ENCODE measurements at places on chromosomes 1 and 21.

GRCh38 chr1:51851882-51852396 is 26.6 kb downstream of the NRDC start:
- no peak for DNase-seq

DNA sequence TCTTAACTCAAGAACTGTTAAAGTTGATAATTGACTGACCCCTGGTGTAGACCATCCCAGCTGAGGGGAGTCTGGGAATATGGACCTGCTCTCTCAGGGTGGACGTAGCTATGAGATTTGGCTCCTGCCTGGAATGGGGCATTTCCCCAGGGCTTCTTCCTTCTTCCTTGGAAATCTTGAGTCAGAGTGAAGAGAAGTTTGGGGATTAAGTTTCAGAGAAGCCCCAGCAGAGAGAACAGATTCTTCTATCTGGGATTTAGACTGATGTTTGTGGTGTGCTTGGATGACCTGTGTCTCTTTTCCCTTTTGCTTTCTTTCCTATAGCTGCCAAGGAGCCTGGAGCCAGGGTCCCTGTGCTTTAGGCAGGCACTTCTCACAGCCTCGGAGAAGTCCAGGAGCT is 13.2 kb downstream of the AKR1A1 start:
- no peak for DNase-seq

- no peak for DNase-seq
Observed at GRCh38 chr1:177286396-177286795, 115.6 kb downstream of the BRINP2 start.

DNA sequence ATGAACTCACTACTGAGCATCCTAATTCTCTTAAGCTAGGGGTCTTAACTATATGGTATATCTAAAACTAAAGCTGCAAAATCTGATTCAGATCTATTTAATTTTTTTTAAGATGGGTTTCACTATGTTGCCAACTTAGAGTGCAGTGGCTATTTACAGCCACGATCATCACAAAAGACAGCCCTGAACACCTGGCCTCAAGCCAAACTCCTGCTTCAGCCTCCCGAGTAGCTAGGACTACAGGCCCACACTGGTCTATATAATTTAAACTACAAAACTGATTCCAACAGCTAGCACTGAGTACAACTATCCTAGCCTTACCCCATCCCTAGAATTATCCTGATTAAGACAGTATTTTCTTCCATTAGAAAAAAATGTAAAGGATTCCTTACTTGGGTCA is 37.1 kb downstream of the EIF4G3 start:
- DNase-seq: no peak

GRCh38 chr1:77686796-77687518 is 4.5 kb upstream of the ZZZ3 start:
- no peak for DNase-seq

GRCh38 chr1:35126546-35126945 is 47.4 kb downstream of the ZMYM1 start:
- DNase-seq: peak; percentile 31

- no peak for DNase-seq
Observed at GRCh38 chr1:10745886-10746455, 50.5 kb downstream of the CASZ1 start.

DNA sequence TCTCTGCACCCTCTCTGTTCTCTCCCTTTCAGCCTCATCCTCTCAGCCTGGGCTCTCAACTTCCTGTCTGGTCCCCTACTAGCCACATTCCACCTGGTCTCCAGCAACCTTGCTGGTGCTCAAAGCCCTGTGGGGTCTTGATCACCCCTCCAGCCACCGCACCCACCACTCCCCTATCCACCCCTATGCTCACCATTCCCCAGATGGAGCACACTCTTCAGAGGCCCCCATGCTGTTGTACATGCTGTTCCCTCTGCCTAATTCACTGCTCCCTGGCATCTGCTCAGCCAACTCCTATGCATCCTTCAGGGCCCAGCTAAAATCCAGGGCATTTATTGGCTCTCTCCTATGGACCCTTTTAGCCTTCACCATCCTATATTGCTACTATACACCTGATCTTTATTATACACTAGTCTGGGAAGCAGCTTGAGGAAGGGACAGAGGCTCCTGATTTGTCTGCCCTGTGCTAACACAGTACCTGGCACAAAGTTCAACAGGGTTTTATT is 81.0 kb downstream of the GLIS1 start:
- DNase-seq: no peak

GRCh38 chr1:167223144-167224103 is 2.7 kb downstream of the POU2F1 start:
- no peak for DNase-seq

DNA sequence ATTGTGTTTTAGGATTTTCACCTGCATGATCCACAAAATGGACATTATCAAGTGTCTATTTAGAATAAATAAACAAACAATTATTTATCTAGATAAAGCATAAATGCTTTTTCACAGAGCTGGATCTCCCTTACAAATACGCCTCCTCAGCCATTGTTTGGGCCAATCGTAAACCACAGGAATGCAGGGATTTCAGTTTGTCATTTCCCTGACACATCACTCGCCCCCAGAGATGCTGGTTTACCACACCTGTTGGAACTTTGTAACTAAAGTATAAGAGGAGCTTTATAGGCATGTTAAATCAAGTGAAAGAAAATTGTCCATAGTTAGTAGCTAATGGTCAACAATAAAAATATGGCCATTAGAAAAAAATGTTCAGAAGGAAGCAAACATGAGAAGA is 40.3 kb downstream of the GPR88 start:
- DNase-seq: no peak

- DNase-seq: peak; percentile 42
Observed at GRCh38 chr1:172533513-172534151, 682 bp downstream of the SUCO start.

- DNase-seq: no peak
Observed at GRCh38 chr1:164930833-164931232, 371.8 kb downstream of the PBX1 start.

DNA sequence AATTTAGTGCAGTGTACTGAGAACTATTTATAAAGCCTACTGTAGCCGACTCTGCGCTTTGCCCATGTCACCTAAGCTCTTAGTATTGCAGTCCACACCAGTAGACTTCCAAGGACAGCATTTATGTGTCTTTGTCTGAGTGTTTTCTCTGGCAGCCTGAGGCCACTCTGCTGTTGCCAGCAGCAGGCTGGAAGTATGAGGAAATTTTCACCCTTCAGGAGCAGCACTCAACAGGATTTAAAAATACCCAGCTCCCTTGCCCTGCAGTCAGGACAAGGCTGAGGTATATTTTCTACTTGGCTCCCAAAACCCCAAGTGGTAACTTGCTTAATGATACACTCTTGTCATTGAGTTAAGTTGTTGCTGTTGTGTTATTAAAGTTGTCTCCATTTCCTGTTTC is 230.1 kb downstream of the SRGAP2C start:
- peak; percentile 6 for DNase-seq

DNA sequence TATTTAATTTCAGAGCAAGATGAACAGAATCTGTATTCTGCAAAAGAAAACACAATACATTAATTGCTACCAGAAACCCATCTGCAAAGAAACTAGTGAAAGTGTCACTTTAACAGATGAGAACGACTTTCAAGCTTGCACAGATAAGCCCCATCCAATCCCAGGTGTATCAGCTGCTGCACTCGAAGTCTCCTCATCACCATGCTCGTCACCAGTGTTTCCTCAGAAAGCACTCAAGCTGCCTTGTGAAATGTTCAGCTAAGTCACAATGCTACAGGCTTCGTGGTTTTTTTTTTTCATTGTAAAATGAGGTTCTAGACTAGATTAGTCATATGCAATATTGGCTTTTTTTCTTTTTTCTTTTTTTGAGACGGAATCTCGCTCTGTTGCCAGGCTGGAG is 3.3 kb upstream of the TOMM20 start:
- DNase-seq: no peak

DNA sequence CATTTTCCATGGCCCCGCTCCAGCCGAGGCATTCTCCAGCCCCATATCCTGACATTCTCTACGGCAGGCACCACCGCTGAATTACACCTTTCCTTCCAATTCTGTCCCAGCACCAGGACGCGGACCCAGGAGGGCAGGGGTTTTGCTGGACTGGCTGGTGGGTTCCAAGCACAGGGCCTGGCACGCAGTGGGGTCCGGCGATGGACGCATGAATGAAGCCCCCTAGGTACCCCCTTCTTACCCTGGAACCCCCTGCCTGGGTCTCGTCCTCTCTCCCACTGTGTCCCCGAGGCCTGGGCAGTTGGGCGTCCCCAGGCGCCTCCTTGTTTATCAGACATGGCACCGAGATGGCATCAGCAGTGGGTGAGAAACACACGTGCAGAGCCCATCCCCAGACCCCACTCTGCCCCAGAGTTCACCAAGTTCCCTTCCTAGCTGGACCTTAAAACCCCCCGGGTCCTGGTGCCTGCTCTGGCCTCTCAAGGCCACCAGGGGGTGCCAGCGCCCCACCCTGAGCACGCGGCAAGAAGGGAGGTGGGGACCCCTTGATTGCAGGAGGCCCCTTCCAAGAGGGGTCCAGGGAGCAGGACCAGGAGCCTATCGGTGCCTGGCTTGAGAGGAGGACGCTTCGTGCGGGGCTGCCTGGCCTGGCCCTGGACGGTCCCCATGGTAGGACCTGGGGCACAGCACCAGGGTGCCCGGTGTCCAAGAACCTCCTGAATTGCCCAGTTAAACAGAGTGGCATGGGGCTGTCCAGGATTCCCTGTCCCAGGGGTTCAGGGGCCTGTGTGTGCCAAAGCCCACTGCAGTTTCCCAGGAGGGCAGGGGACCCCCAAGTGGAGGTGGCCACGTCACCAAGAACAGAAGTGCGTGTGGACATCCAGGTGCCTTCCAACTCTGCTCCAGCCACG is 46.1 kb downstream of the MEGF6 start:
- DNase-seq: peak; percentile 72

DNA sequence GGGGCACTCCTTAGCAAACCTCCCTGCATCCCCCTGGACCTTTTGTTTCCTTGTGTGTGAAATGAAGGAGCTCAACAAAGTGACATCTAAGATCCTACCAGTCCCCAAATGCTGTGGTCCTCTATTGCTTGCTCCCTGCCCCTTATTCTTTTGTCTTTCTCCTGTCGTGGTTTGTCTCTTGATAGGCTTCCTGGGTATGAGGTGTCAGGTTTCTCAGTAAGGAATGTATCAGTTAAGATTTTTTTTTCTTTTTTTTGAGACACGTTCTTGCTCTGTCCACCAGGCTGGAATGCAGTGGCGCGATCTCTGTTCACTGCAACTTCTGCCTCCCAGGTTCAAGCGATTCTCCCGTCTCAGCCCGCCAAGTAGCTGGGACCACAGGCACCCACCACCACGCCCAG is 16.8 kb downstream of the CNIH3 start:
- no peak for DNase-seq

DNA sequence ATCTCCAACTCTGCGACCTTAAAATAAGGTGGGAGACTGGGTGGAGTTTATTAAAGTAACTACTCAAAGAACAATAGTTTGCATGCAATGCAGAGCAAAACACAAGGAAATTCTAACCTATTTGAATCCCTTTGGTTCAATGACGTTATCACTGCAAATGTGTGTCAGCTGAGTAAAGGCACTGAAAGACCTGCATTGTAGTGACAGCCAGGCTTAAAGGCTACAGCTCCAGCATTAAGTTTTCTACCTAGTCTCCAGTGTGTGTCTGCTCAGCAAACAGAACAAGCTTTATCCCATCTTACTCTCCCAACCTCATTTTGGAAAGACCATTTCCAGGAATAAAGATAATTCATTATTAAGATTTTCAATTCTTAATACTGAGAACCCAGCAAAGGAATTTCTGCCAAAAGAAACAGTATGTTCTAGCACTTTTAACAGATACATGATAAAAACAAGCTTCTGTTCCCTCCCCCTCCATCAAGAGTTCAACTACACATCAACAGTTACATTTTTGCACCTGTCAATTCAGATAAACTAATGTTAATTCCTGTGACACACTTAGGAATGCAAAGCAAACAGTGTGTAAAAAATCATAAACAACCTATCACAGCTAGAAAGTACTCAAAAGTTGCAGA is 14.2 kb downstream of the PTP4A2 start:
- DNase-seq: no peak

DNA sequence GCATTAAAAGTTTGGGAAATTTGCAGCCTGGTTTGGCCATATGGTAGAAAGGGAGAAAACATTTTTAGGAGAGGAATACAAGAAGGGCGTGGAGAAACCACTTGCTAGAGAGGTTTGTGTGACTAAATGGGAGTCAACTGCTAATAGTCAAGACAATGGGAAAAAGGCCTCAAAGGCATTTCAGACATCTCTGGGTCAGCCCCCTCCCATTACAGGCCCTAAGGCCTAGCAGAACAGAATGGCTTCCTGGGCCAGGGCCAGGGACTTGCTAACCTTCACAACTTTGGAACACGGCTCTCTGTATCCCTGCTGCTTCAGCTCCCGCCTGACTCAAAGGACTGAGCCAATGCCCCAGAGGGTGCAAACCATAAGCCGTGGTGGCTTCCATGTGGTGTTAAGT is 752.3 kb upstream of the ADAMTS5 start:
- no peak for DNase-seq

DNA sequence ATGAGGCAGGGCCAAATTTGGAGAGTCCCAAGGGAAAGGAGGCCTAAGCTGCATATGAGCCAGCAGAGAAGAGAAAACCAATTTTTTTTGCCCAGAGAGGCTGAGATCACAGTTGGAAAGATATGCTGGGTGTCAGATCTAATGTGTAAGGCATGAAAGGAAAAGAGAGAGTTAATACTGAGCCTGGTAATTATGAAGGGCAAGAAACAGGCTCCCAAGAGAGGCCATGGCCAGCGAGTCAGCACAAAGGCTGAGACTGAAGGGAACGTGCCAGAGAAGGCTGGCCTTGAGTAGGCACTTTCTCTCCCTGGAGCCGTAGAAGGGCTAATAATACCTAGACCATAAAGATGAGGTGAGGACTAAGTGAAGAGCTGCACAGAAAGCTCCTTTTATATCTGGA is 31.8 kb upstream of the BEND5 start:
- DNase-seq: no peak

DNA sequence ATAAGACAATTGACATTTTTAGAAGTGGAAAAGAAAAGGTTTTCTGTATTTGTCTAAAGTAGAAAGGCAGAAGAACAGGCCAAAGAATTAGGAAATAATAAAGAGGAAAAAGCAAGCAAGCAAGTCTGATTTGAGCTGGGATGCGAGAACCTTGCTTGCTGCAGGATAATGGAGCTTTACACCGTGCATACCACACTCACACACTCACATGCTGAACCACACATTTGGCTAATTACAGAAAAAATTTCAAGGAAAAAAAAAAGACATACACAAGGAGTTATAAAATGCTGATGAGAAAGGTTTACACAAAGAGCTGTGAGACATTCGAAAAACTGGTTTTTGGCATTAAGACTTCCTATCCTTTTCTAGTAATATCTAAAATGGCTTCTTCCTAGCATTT is 593.9 kb downstream of the KIF26B start:
- DNase-seq: no peak

GRCh38 chr1:28836421-28836956 is 24.5 kb downstream of the OPRD1 start:
- DNase-seq: no peak

DNA sequence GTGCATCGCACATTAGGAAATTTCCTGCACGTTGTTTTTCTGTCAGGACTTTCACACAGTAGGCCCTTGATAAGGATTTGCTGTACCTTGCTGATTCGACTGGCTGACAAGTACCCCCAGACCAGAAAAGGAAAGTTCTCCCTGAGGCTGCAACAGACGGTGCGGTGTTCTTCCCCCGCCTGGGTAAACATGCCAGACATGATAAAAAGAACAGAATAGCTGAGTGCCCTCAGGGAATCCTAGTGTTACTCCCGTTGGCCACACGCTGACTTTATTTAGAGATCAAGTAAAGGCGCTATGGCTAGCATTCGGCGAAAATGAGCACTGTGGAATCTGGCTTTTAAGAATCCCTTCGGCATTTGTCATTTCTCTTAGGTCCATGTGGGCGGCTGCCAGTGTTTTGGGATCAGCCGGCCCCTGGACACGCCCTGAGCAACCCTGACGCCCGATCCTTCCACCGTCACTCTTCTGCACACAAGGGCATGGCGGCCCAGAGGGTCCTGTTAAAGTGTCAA is 607.7 kb downstream of the KIF26B start:
- DNase-seq: no peak
